ENCODE measurements at places on chromosomes 2 and 18. TPM values are rescaled to one million over a fixed set of nuclear protein-coding genes. Genes with fewer than 3 reads are reported as not detected.

DNA sequence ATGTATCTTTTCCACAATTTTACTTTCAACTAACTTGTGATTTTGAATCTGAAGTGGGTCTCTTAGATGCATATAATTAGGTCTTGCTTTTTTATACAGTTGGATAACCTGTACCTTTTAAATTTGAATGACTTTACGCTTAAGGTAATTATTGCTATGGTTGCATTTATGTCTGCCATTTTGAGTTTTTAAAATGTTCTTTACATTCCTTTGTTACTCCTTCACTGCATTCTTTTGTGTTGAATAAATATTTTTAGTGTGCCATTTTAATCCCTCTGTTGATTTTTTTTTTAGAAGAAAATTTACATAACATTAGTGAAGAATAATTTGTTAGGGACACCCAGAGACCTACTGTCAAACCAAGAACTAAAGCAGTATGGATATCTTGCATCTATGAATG, 65.3 kb downstream of the BIRC6 start:
- H3K27me3 ChIP-seq, result no peaks in the 10 kb centered on the region
- no peak overlapping the region for H3K4me3 ChIP-seq
- peaks cover 64% of the 10 kb centered on the region for H3K4me1 ChIP-seq
- no peak for DNase-seq
- H3K36me3 ChIP-seq, result peaks cover 15% of the 10 kb centered on the region
- H3K27ac ChIP-seq, result peak overlapping the region; percentile 59

- no peaks in the 10 kb centered on the region for H3K4me1 ChIP-seq
- H3K27ac ChIP-seq, result no peak overlapping the region
- H3K36me3 ChIP-seq, result no peaks in the 10 kb centered on the region
- H3K4me3 ChIP-seq, result no peak overlapping the region
- no peak for DNase-seq
Measured at GRCh38 chr2:156659694-156660093, 223.5 kb downstream of the GPD2 start.

DNA sequence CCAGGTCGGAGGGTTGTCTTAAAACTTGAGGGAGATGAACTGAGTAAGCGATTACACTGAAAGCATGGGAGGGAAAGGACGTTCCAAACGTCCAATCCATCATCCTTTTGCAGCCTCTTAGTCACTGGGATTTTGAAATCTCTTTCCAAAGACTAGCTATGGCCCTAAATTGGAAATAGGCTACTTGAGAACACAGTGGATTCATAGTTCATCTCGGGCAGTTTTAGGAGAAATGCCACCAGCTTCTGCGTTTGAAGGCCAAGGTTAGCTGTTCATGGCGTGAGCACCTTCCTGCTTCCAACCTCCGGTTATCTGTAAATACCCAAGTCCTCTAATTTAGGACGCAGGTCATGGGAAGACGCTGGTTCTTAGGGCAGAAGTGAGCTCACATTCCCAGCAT, 821 bp upstream of the EML6 start:
- peaks cover 17% of the 10 kb centered on the region for H3K4me1 ChIP-seq
- peak overlapping the region; percentile 86 for H3K27ac ChIP-seq
- DNase-seq, result peak; percentile 69
- H3K4me3 ChIP-seq, result peak overlapping the region; percentile 76
- peaks cover 23% of the 10 kb centered on the region for H3K27me3 ChIP-seq

- no peak overlapping the region for H3K4me3 ChIP-seq
- H3K27ac ChIP-seq, result no peak overlapping the region
- H3K27me3 ChIP-seq, result no peaks in the 10 kb centered on the region
- H3K36me3 ChIP-seq, result no peaks in the 10 kb centered on the region
- no peaks in the 10 kb centered on the region for H3K4me1 ChIP-seq
Measured at GRCh38 chr2:140842110-140842509, 1288.7 kb downstream of the LRP1B start.

GRCh38 chr2:105181282-105181681, 60.3 kb upstream of the GPR45 start:
- no peak overlapping the region for H3K4me3 ChIP-seq
- H3K4me1 ChIP-seq, result no peaks in the 10 kb centered on the region
- H3K27ac ChIP-seq, result no peak overlapping the region
- no peak for DNase-seq

DNA sequence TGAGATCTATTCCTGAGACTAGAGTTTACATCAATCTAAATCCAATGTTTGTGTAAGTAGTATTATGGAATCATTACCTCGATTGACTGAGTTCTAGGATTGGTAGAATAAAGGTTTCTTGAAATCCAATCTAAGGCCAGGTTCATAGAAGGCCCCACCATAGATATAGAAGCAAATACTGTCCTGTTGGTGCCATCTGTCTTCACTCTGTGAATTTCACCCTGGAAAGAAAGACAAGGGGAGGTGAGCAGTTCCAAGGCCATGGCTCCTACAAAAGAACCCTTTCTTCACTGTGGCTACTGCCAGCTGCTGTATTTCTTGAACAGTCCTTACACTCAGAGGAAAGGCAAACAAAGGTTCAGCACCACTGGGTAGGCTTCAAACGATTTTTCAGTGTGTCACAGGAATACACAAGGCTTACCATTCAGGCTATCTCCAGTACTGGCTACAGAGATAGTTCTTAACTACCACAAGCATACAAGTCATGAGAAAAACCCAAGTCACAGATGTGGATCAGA, 137.0 kb downstream of the LRP2 start:
- H3K4me1 ChIP-seq, result no peaks in the 10 kb centered on the region
- no peak overlapping the region for H3K4me3 ChIP-seq
- no peak overlapping the region for H3K27ac ChIP-seq

DNA sequence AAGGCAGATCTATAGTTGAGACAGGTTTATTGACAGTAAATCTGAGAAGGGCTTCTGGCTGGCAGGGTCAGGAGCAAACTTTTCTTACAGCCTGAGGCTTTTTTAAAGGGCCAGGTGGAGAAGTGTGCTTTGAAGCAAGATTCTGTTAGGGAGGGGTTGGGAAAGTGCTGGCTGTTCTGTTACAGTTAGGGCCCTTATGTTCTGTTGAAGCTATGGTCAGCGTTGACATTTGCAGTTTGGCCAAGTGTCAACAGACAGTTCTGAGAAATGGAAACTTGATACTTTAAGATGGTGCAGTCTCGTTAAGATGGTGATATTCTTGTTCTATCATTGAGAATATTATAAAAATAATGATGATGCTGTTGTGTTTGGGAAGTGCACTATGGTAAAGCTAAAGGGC, 154.2 kb downstream of the RDH14 start:
- no peaks in the 10 kb centered on the region for H3K27me3 ChIP-seq
- H3K4me1 ChIP-seq, result no peaks in the 10 kb centered on the region
- no peaks in the 10 kb centered on the region for H3K36me3 ChIP-seq
- no peak for DNase-seq
- H3K27ac ChIP-seq, result no peak overlapping the region
- no peak overlapping the region for H3K4me3 ChIP-seq

GRCh38 chr2:64727013-64727767, 73.5 kb upstream of the SERTAD2 start:
- H3K4me1 ChIP-seq, result peaks cover 28% of the 10 kb centered on the region
- no peaks in the 10 kb centered on the region for H3K36me3 ChIP-seq
- no peak for DNase-seq
- H3K4me3 ChIP-seq, result no peak overlapping the region
- no peak overlapping the region for H3K27ac ChIP-seq

DNA sequence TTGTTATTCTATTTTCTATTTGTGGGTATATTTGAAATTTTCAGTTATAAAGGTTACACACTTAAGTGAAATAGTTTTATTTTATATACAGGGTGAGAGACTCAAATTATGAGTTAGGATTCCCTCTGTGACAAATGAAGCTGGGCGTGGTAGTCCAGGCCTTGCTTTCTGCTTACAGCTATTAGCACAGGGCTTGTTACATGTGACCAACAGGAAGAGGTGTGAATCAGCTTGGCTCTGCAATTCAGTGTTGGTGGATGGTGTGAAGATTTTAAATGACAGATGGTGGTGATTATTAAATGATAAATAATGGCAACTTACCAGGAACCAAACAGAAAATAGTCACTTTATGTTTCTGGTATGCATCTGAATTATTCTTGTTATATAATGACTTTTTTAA, 64.4 kb upstream of the NOSTRIN start:
- H3K36me3 ChIP-seq, result no peaks in the 10 kb centered on the region
- DNase-seq, result no peak
- H3K4me3 ChIP-seq, result no peak overlapping the region
- H3K27me3 ChIP-seq, result no peaks in the 10 kb centered on the region

- H3K4me1 ChIP-seq, result no peaks in the 10 kb centered on the region
- no peak overlapping the region for H3K27ac ChIP-seq
- H3K4me3 ChIP-seq, result no peak overlapping the region
- no peaks in the 10 kb centered on the region for H3K36me3 ChIP-seq
Measured at GRCh38 chr2:97067279-97068004, 27.2 kb downstream of the FAHD2B start.

The REG1B gene
- not detected for total RNA-seq

The CDH19 gene
- total RNA-seq, result not detected

The UGT1A4 gene
- total RNA-seq, result not detected

The ALPG gene
- not detected for total RNA-seq

The NEU2 gene
- total RNA-seq, result not detected
